ENCODE measurements at places on chromosomes 6 and 20.

- DNase-seq: no peak
Measured at GRCh38 chr6:53924277-53924676, 129.5 kb downstream of the LRRC1 start.

DNA sequence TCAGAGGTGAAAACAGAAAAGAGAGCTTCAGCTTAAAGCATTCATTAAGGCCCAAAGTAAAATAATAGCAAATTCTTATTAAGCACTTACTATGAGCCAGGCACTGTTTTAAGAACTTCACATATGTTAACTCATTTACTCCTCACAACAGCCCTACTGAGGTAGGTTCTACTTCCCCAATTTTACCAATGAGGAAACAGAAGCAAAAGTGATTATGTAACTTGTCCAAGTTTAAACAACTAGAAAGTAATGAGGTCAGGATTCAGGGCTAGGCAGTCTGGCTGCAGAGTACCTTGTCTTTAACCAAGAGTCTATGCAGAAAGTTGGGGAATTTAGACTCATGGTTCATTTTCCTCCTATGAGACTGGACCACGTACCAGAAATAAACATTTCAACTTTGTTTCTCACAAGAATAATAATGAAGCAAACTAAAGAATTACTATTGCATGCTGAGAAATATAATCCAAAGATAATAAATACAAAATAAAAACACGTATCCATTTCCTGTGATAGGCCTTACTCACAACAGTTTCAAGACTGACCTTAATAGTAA is 3.8 kb downstream of the COL21A1 start:
- DNase-seq: no peak

DNA sequence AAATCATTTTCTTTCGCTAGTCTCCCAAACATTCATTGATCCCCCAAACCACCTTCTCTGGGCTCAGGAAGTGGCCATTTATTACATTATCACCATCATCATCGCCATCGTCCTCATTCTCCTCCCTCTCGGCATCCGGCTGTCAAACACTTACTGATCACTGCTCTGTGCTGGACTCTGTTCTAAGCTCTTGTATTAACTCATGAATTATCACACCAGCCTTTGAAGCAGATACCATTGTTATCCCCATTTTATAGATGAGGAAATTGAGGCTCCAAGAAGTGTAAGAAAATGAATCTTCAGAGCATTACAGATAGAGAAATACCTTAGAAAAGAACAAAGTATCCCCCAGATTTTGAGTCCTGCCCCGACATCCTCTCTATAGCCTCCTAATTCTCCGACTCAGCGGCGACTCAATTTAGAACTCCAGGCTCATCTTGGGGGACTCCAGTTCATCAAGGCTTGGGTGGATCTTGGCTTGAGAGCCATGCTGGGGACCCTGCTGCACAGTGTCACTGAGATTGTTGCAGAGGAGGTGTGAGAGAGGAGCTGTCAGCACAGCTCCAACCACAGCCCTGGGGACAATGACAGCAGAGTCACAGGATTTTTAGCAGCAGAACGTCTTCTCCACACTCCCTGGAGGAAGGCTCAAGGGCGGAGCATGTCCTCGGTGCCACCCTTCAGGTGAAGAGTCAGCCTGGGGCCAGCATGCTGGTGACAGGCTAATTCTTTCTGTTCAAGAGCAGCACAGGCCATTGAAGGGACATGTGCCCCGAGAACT is 6.6 kb upstream of the EEF1E1 start:
- DNase-seq: no peak

DNA sequence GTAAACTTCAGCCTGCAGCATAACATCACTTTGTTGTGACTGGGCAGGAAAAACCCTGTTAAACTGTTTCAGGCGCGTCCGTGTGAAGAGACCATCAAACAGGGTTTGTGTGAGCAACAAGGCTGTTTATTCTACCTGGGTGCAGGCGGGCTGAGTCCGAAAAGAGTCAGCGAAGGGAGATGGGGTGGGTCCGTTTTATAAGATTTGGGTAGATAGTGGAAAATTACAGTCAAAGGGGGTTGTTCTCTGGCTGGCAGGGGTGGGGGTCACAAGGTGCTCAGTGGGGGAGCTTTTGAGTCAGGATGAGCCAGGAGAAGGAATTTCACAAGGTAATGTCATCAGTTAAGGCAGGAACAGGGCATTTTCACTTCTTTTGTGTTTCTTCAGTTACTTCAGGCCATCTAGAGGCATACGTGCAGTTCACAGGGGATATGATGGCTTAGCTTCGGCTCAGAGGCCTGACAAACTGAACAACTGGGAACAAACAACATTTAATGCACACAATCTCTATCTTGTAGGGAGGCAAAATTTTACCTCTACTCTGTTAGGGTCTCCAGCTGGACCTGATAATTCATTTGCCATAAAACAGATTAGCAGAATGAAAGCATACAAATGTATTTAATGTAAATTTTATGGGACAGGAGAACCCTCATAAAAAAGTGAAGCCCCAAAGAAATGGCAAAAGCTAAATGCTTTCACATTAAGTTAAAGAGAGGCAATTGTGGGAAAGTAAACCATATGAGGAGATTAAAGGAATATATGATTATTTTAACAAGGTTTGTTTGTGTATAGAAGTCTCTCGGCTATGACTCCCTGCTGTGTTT is 58.3 kb upstream of the HFE start:
- DNase-seq: no peak

DNA sequence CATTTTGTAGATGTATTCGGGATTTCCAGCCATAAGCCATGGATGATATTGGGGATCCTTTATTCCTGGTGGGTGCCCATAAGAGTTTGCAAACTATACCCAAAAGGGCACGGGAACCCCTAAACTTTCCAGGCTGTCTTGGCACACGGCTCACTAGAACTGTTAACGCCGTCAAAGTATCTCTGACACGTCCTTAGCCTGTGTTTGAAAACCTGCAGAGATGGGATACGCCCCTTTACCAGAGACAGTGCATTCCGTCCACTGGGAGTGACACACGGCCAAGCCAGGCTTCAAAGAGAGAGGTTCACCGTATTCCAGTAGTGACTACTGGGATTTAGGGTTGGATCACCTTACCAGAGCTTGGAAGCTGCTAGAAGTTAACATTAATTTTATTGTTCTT is 95.0 kb downstream of the THBS2 start:
- no peak for DNase-seq

DNA sequence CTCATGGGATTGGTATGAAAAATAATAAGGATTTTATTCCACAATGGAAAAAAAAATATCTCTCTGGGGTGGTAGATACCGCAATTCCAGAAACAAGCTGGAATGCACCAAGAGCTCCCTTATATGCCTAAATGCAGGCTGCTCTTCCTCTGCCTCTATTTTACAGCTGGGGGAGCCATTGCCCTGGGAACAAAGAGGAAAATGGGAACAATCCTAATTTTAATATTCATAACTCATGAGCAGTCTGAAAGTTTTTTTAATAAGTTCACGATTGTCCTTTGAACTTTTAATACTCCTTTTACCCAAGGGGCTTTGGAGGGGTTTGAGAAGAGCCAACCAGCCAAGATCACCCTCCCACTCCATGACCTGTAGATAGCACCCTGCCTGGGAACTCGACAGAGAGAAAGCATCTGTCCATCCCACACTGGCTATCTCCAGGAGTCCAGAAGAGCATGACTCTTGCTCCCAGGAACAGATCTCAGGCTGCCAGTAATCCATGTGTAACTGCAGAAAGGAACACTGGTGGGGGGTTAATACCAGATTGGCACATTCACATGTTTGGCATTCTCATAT is 74.7 kb downstream of the CD83 start:
- no peak for DNase-seq

GRCh38 chr20:36434383-36434782 is 106.9 kb upstream of the MYL9 start:
- no peak for DNase-seq

DNA sequence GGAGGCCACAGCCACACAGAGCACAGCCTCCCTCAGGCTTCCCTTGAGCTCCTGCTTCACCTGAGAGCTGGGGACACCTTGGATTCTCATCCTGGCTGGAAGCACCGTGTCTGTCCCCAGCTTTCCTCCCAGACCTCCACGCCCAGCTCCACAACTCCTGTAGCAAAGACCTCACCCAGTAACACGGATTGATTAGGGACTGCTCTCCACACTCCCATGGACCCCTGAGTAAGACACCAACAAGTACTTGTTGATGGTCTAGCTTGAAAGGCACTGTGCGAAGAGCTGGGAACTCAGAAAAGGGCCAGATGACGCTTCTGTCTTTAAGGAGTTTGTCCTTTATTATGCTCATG is 109.6 kb downstream of the DLL1 start:
- no peak for DNase-seq

DNA sequence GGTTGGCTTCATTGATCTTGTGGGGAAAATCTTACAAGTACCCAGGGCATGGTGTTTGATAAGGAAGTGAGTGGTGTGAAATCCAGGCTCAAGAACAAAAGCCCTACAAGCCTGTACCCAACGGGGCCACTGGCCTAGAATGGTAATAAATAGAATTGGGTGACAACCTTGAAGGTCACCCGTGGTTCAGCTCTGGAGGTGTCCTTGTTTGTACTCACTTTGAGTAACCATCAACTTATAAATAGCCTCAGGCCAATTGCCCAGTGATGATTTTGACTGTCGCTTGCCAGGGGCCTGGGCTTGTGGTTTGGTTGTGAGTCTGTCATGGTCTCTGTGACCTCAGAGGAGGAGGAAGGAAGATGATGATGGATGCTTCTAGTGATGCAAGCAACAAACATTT is 87.8 kb downstream of the PHACTR3 start:
- DNase-seq: no peak

DNA sequence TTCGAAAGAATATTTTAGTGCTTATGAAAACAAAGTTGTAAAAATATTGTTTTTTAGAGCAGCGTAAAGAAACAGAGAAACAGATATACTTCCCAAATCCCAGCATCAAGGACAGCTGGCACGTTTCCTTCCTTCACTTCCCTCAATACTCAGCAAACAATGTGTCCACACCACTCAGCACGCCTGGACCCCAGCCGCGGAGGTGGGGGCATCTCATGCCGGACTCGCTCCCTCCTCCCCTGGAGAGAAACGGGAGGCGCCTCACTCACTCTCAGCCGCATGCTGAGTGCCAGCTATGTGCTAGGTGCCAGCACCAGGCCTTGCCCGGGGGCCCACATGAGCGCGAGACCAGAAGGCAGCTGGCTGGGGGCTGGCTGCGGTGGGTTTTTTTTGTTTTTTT is 34.7 kb downstream of the SLC2A4RG start:
- no peak for DNase-seq

DNA sequence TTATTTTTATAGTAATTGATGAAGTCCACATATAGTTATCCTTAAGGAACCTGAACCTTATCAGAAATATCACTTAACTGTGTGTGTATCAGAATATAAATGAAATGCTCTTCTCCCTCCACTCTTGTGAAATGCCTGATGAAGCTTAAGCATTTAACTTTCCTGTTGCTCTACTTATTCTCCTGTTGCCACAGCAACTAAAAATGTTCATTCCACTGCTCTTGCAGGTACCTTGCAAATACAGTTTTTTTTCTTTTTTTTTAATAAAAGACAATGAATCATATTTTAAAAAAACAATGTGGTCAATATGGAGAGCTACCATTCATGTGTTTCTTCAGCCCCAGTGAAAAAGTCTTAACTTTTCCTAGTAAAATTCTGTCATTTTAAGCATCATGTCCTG is 210.3 kb downstream of the RFPL4B start:
- no peak for DNase-seq

DNA sequence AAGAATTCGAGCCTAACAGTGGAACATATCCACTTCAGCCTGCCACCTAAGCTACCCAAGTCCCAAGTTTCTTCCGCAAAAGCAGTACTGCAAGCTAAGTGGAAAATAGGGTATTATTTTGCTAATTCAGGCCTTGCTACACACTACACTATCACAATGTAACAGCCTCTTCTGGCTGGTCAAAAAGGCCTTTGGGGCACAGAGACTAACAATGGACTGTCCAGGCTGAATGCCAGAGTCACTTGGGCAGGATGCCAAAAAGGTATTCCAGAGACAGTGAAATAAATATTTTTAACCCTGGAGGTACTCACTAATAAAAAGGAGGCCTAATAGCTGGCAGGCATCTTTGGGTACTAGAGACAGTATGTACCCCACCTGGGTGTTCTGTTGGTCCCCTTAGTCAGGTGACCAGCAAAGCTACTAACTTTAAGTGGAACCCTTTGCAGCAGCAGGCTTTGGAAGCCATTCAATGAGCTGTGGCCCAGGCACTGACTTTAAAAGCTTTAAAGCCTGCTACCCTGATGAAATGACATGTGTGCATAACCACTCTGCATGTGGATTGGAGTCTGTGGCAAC is 692.1 kb downstream of the HTR1B start:
- no peak for DNase-seq

- no peak for DNase-seq
Measured at GRCh38 chr20:61764471-61765025, 301.1 kb downstream of the TAF4 start.

All from GM19239 (cell line).